ENCODE measurements at places on chromosomes 11 and 22. TPM values are rescaled to one million over a fixed set of nuclear protein-coding genes. Genes with fewer than 3 reads are reported as not detected.

Gene VWA5A
- 15.1 TPM for total RNA-seq

Gene MAPK8IP2
- 0.24 TPM for total RNA-seq

Gene MRGPRX3
- not detected for total RNA-seq

Gene OR52I2
- total RNA-seq: not detected

Gene OR51A7
- not detected for total RNA-seq

Gene NAALAD2
- 1.3 TPM for total RNA-seq

Gene SHISAL1
- 12.7 TPM for total RNA-seq

Gene DUSP8
- 19.4 TPM for total RNA-seq

Gene CHRM1
- not detected for total RNA-seq

Gene INCENP
- total RNA-seq: 11.8 TPM

Gene TEX12
- 0.95 TPM for total RNA-seq

Gene PGA5
- 0.42 TPM for total RNA-seq

Measured in posterior vena cava (tissue), 2 donors.